Neural progenitor cell (in vitro differentiated cells): ENCODE measurements at places on chromosomes 4 and X. TPM values are rescaled to one million over a fixed set of nuclear protein-coding genes. Genes with fewer than 3 reads are reported as not detected.
A peak's percentile ranks its signal among the peaks of the same experiment; 100 is the strongest.

GRCh38 chrX:13938829-13939530 is 90.7 kb downstream of the GEMIN8 start:
- no peaks in the 10 kb centered on the region for H3K36me3 ChIP-seq
- H3K4me1 ChIP-seq, result peaks cover 7% of the 10 kb centered on the region
- DNase-seq, result peak; percentile 57
- peak overlapping the region; percentile 78 for H3K4me3 ChIP-seq
- H3K27ac ChIP-seq, result no peak overlapping the region

The SH2D1A gene
- 0.06 TPM in 1 of 2 replicates, not detected in the other for total RNA-seq

GRCh38 chrX:116384406-116384954 is 51.9 kb upstream of the SLC6A14 start:
- no peaks in the 10 kb centered on the region for H3K36me3 ChIP-seq
- no peak overlapping the region for H3K27ac ChIP-seq

The MAOA gene
- total RNA-seq, result 4.4 and 12.7 TPM in 2 replicates

- H3K27ac ChIP-seq, result no peak overlapping the region
- H3K27me3 ChIP-seq, result no peaks in the 10 kb centered on the region
- DNase-seq, result no peak
- H3K4me1 ChIP-seq, result no peaks in the 10 kb centered on the region
- H3K36me3 ChIP-seq, result no peaks in the 10 kb centered on the region
Observed at GRCh38 chrX:8235026-8235425, 64.0 kb upstream of the VCX2 start.

GRCh38 chrX:38614485-38614884 is 53.1 kb downstream of the TSPAN7 start:
- H3K4me1 ChIP-seq, result no peaks in the 10 kb centered on the region
- no peaks in the 10 kb centered on the region for H3K36me3 ChIP-seq
- DNase-seq, result no peak
- H3K27ac ChIP-seq, result no peak overlapping the region

The BMX gene
- total RNA-seq, result not detected in 2 replicates

GRCh38 chr4:188783175-188783574 is 643.9 kb downstream of the TRIML1 start:
- no peaks in the 10 kb centered on the region for H3K27me3 ChIP-seq
- no peak overlapping the region for H3K4me3 ChIP-seq
- no peak for DNase-seq

DNA sequence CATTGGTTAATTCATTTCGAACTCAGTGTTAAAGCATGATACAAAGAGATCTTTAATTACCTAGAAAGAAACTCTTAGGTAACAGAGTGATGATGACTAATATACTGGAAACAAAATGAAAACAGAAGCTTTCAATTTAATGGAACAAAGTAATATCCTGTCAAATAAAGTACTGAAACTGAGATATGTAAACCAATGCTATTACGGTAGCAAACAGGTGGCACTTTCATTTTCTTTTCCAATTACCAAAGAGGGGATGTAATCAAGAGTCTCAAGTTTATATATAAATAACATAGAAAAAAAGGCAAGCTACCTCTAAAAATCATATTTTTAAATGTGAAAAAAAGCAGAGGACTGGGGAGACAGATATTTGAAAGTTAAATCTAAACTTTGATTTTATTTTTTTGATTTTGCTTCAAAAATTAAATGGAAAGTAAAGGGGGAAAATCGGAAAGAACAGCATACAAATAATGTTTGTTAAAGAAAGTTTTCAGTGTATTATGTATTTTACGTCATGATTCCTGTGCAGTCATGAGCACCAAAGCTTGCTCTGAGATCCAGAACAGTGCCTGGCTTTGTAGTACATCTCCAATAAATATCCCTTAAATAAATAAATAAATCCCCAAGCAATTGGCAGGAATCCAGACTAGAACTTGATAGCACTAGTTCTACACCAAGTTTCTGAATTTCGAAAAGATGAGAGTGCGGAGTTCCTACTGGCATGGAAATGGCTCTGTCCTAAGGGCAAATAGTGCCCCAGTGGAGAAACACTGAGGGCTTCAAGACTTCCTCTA is 25.0 kb upstream of the RAPGEF2 start:
- no peak overlapping the region for H3K27ac ChIP-seq
- H3K4me1 ChIP-seq, result no peaks in the 10 kb centered on the region
- no peak for DNase-seq
- H3K36me3 ChIP-seq, result no peaks in the 10 kb centered on the region

DNA sequence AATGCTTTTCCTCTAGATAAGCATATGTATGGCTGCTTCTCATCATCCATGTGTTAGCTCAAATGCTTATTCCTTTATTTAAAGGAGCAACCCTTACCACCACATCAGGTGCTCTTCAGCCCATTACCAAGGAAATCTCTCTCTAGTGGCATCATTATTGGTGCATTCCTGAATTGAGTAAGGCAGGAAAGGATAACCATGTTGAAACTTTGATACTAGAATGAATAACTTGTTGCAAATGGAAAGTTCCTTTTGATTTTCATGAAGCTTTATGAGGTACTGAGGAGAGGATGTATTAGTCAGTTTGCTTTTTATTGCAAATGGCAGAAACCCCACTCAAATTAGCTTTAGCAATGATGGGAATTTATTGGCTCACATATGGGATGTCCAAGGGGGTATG is 212.3 kb upstream of the FGF13 start:
- H3K27me3 ChIP-seq, result no peaks in the 10 kb centered on the region
- no peak for DNase-seq
- H3K27ac ChIP-seq, result no peak overlapping the region
- H3K4me1 ChIP-seq, result no peaks in the 10 kb centered on the region
- no peak overlapping the region for H3K4me3 ChIP-seq

GRCh38 chrX:148940411-148940996 is 440.1 kb downstream of the AFF2 start:
- H3K36me3 ChIP-seq, result no peaks in the 10 kb centered on the region
- no peaks in the 10 kb centered on the region for H3K27me3 ChIP-seq
- no peaks in the 10 kb centered on the region for H3K4me1 ChIP-seq
- H3K27ac ChIP-seq, result no peak overlapping the region
- no peak for DNase-seq

The TSPAN7 gene
- 8.6 and 12.7 TPM in 2 replicates for total RNA-seq

DNA sequence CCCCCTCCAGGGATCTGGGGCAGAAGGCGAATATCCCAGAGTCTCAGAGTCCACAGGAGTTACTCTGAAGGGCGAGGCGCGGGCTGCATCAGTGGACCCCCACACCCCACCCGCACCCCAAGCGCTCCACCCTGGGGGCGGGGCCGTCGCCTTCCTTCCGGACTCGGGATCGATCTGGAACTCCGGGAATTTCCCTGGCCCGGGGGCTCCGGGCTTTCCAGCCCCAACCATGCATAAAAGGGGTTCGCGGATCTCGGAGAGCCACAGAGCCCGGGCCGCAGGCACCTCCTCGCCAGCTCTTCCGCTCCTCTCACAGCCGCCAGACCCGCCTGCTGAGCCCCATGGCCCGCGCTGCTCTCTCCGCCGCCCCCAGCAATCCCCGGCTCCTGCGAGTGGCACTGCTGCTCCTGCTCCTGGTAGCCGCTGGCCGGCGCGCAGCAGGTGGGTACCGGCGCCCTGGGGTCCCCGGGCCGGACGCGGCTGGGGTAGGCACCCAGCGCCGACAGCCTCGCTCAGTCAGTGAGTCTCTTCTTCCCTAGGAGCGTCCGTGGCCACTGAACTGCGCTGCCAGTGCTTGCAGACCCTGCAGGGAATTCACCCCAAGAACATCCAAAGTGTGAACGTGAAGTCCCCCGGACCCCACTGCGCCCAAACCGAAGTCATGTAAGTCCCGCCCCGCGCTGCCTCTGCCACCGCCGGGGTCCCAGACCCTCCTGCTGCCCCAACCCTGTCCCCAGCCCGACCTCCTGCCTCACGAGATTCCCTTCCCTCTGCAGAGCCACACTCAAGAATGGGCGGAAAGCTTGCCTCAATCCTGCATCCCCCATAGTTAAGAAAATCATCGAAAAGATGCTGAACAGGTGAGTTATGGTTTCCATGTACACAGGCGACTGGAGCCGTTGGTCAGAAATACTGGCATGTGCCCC is at the start of gene CXCL1:
Gene CXCL1, plus strand, starts transcription at position 264 of the 926 bp plus-strand sequence. Its CDS starts 78 bp downstream, at position 342.
- peak; percentile 61 for DNase-seq
- H3K4me1 ChIP-seq, result no peaks in the 10 kb centered on the region
- H3K4me3 ChIP-seq, result peak within 1 kb of the TSS; percentile 71
- H3K27me3 ChIP-seq, result peaks cover 65% of the 10 kb centered on the region

The TRPC5OS gene
- total RNA-seq, result not detected in 2 replicates

- no peak overlapping the region for H3K27ac ChIP-seq
- peaks cover 6% of the 10 kb centered on the region for H3K4me1 ChIP-seq
- no peak overlapping the region for H3K4me3 ChIP-seq
- no peaks in the 10 kb centered on the region for H3K36me3 ChIP-seq
Observed at GRCh38 chr4:3344596-3344995, 51.8 kb downstream of the RGS12 start.

The LIMCH1 gene
- total RNA-seq, result 5.4 and 9.8 TPM in 2 replicates

The HSFX3 gene
- not detected in 2 replicates for total RNA-seq
